Heart right ventricle (tissue), 16 donors: ENCODE measurements at places on chromosomes 3 and 15. TPM values are rescaled to one million over a fixed set of nuclear protein-coding genes. Genes with fewer than 3 reads are reported as not detected.

The PROS1 gene
- 13.9 TPM for total RNA-seq

DNA sequence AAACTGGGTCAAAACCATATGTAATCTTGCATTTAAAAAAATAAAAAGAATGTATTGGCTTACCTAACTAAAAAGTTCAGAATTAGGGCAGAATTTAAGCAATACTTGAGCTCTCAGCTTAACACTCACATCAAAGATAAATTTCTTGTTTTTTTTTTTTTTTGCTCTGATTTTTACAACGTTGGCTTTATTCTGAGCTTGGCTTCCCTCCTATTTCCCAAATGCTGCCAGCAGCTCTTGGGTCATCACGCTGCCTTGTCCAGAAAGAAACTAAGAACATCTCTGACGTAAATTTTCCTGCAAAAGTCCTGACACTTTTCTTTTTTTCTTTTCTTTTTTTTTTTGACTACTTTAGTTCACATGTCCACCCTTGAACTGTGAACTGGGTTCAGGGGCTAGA lies 150.6 kb upstream of the TGFBR2 start:
- DNase-seq, result no peak

- DNase-seq, result no peak
These were observed 26.6 kb downstream of the CLDN18 start for GRCh38 chr3:138036572-138036971.

The SI gene
- not detected for total RNA-seq

The SST gene
- not detected for total RNA-seq

DNA sequence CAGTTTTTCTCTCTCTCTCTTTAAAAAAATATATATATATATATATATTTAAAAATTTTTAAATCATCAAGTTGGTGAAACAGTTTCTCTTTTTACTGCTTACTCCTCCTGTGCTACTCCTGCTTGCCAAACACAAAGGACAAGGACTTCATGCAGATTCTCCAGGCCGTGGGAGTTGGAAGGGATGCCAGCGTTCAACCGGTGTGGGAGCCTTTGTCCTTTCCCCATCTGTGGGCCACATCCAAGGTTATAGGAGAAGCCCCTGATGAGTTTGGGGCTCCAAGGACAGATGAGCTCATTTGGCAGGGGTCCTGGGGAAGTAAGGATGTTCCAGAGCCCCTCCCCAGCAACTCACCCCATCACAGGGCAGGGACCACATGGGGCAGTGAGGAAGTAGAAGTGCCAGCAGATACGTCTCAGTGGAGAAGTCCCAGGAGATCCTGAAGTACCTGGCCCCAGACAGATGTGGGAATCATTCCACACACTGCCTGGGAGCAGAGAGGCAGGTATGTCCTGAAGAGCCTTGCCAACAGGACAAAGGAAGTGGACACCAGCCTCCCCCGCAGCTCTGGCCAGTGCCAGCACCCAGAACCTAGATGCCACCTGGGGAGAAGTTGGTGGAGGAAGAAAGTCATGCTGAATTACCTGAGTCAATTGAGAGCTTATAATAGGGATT lies 36.6 kb downstream of the CCK start:
- DNase-seq, result no peak

The ISLR gene
- total RNA-seq, result 14.6 TPM

GRCh38 chr3:16305111-16305541 lies 40.1 kb downstream of the OXNAD1 start:
- DNase-seq, result no peak

DNA sequence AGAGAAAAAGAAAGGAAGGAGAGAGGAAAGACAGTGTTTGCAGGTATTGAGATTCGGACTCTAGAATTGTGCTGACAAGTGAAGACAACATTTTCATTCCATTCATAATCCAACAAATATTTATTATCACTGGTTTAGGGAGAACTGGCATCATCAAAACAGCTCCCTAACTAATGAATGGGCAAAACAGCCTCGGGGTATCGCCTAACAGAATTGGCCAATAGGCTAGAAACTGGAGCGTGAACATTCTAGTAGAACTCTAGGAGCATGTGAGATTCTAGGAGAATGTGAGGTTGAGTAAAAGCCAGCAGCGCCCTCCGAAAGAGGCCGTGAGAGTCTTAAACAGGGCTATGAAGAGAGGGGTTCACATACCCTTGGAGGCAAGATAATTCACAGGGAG lies 221.8 kb upstream of the WNT5A start:
- no peak for DNase-seq

The MESP2 gene
- total RNA-seq, result not detected
